GM04503 (cell line): ENCODE measurements at places on chromosomes 5 and 9.

DNA sequence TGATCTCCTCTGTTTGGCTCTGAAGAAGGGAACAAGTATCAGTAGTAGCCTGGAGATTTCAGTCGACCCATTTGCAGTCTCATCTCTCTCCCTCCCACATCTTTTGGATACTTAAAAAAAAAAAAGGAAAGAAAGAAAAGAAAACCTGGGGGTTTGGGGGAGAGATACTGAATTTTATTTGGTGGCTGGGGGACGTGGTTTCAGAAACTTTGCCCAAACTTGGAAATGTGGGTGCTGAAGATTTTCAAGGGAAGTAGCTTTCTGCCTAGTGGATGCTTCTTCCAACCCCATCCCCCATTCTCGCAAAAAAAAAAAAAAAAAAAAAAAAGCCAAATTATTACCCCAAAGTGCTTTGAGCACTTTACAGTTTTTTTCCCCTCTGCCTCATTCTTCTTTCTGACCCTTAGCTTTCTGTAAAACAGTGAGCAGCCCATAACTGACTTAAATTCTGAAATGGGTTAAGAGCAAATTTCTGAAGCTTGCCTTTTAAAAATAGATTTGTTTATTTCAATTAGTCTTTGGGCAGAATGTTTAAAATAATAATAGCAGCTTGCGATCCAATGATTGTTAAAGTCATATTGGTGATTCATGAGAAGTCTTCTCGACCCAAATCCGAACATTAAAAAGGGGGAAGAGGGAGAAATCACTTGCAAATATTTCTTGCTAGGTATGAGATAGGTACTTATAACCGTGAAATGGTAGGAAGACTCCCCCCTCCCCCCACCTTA, 894 bp downstream of the FST start:
- DNase-seq: no peak

GRCh38 chr5:140038373-140038957, 4.6 kb downstream of the NRG2 start:
- DNase-seq: no peak

DNA sequence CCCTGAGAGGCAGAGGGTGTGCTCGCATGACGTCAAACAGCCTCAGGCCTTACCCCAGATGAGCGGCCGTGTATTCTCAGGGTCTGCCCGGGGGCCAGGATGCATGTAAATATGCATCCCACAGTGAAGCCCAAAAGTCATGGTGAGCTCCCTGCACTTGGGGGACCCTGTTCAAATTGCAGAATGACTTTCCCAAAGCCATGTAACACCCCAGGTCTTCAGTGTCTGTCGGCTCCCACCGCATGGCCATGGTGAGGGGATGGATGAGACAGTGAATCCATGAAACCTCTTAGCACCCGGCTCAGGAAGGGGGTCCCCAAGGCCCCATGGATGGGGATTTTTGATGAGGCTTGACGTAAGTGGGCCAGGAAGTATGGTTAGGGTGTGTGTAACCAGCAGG, 9.3 kb upstream of the COL5A1 start:
- no peak for DNase-seq

DNA sequence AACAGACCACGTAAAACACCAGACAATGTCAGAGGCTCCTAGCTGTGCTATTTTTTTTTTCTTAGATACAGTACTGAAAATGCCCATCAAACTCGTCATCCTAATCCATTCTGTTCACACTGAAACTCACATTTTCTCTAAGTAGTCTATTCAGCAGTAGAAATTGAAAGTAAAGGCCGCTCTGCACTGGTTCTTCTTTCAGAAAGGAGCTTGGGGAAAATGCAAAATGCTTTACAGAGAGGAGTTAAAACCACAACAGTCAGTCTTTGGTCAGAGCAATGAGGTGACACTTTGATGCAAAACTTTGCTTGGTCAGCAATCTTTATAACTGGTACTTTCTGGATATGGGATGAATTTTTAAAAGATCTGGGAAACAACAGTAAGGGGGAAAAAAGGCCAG, 43.8 kb upstream of the SUSD1 start:
- no peak for DNase-seq

GRCh38 chr9:4346131-4346530, 46.3 kb upstream of the GLIS3 start:
- no peak for DNase-seq

DNA sequence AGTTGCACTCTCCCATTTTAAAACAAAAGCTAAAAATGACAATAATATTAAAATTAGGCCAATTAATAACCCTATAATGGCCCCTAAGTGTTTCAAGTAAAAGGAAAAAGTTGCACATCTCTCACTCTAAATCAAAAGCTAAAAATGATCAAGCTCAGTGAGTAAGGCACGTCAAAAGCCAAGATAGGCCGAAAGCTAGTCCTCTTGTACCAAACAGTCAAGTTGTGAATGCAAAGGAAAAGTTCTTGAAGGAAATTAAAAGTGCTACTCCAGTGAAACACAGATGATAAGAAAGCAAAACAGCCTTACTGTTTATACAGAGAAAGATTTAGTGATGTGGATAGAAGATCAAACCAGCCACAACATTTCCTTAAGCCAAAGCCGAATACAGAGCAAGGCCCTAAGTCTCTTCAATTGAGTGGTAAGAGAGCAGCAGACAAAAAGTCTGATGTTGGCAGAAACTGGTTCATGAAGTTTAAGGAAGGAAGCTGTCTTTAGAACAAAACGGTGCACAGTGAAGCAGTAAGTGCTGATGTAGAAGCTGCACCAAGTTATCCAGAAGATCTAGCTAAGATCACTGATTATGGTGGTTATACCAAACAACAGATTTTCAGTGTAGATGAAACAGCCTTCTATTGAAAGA, 144.1 kb upstream of the ACOT12 start:
- DNase-seq: no peak

DNA sequence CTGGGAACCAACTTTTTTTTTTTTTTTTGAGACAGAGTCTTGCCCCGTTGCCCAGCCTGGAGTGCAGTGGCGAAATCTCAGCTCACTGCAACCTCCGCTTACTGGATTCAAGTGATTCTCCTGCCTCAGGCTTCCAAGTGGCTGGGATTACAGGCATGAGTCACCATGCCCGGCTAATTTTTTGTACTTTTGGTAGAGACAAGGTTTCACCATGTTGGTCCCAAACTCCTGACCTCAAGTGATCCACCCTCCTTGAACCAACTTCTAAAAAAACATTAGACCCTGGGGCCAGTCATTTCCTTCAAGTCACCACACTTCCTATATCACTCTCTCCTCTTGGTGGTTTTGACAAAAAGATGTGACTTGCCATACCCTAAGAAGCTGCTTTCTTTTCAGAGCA, 10.9 kb upstream of the SHROOM1 start:
- no peak for DNase-seq

GRCh38 chr9:116713271-116713670, 26.2 kb downstream of the TRIM32 start:
- DNase-seq: no peak

DNA sequence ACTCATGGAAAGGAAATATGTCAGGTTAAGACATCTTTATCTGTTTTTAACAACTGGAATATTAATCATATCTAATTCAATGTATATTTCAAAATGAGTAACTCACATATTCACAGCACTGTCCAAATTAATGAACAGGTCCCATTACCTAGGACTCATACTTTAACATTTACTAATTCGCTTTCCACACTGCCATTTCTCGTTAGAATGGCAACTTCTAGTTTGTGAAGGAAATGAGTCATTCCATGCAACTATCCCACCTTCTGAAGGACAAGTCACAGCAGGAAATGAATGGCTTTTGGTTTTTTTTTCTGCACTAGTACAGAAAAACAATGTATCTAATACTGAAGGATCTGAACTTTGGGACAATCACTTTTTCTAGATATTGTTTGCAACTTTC, 24.6 kb upstream of the IFNK start:
- no peak for DNase-seq

DNA sequence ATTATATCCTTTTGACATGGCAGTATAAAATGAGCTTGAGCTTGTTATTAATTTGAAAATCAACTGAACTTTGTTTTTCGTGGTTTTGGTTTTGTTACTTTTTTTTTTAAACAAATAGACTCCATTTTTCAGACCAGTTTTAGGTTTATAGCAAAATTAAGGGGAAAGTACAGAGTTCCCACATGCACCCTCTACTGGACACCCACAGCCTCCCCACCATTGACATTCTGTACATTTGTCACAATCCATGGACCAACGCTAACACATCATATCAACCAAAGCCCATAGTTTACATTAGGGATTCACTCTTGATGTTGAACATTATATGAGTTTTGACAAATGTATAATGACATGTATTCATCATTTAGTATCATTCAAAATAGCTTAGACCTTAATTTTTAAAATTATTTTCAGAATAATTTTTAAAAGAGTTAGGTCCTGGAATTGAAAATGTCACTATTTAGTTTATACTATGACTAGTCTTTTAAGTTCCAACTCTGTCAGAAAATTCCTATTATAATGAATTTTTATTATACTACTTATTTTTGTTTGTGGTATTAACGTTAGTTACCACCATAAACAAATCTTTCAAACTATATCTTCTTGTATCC, 35.3 kb upstream of the JMY start:
- no peak for DNase-seq

DNA sequence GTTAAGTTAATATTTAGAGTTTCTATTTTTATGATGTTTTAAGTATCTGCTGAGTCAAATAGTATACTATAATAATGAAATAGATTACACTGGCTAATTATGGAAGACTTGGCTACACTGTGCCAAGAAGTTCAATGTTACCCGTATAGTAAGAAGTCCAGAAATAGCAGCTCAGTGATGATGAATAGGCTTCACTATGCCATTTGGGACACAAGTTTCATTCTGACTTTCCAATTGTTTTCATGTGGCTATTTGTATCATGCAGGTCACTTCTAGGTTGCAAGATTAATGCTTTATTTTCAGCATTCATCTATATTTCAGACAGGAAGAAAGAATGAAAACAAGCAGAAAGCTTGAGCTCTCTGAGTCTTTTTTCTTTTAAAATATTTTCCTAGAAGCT, 194.5 kb upstream of the RIOK2 start:
- no peak for DNase-seq

GRCh38 chr9:134650431-134651190, 9.0 kb downstream of the COL5A1 start:
- DNase-seq: no peak

- no peak for DNase-seq
Observed at GRCh38 chr5:102918986-102919610, 164.0 kb downstream of the PAM start.
